Activated T-cell treated with anti-CD3 and anti-CD28 coated beads for 48 hours (primary cell): ENCODE measurements at places on chromosomes 11 and 22.

DNA sequence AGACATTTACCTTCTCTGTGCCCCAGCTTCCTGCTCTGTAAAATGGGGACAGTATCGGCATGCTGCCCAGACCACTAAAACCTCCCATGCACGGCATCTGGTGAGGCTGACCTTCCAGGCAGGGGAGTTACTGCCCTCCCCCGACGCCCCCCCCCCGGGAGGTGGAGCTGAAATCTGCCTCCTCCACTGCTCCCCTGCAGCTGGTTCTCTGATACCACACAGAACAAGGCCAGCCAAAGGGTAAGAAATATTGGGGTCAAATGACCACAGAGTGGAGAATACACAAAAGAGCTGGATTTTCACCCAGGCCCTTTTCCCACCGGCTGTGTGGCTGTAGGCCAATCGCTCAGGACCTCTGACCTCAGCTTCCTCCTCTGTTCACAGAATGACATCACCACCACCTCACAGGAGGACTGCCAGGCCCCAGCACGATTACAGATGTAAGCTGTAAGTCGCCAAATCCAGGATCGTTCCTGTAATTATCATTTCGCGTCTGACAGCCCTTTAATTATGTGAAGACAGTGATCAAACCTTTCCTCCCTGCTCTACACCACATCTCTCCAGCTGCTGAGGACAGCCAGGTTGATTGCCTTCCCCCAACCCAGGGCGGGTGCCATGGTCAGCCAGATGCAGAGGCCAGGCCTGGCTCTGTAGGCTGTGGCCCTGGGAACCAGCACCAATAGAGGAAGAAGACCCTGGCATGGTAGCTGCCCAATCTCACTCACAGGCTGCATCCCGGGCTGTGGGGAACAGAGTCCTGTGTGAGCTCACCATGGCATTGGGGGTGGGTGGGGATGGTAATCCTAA, 35.7 kb upstream of the KLHL35 start:
- DNase-seq, result no peak

DNA sequence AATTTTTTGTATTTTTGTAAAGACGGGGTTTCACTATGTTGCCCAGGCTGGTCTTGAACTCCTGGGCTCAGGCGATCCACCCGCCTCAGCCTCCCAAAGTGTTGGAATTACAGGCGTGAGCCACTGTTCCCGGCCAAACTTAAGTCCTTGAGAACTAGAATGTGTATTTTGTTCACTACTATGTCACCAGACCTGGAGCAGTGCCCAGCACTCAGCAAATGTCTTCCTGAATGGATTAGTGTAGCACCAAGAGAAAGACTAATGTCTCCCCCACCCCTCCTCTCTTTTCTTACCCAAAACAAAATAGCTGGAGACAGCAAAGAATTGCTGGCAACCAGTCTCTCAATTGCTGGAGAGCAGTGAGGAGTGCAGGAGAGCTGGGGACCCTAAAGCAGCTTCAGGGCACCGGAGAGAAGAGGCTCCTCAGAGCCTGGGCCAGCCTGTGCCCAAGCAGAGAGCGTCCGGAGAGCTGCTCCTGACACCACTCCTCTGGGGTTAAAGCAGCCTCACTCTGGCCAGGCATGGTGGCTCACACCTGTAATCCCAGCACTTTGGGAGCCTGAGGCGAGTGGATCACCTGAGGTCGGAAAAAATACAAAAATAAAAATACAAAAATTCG, 14.9 kb downstream of the SLC25A18 start:
- DNase-seq, result no peak

DNA sequence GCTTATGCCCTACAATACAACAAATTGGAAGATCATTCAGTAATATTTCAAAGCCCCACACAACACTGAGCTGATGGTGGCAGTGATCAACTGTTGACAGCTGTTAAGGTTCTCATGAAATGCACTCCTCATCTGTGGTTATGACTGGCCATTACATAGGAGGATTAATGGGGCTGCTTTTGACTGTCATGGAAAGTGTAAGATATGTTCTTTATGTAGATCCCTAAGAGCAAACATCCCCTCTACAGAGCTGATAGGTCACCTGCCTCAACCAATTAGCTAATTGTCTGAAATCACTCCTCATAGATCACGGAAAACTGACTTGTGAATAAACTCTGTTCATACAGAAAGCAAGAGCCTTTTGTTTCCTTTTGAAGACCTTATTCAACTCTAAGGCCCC, 78.1 kb downstream of the GAB2 start:
- no peak for DNase-seq

- no peak for DNase-seq
These were observed 33.0 kb upstream of the PITPNB start for GRCh38 chr22:27952091-27952490.

GRCh38 chr11:1084561-1085439, 10.1 kb downstream of the MUC2 start:
- DNase-seq, result no peak

- no peak for DNase-seq
These were observed 20.7 kb downstream of the PIK3C2A start for GRCh38 chr11:17186932-17187692.

DNA sequence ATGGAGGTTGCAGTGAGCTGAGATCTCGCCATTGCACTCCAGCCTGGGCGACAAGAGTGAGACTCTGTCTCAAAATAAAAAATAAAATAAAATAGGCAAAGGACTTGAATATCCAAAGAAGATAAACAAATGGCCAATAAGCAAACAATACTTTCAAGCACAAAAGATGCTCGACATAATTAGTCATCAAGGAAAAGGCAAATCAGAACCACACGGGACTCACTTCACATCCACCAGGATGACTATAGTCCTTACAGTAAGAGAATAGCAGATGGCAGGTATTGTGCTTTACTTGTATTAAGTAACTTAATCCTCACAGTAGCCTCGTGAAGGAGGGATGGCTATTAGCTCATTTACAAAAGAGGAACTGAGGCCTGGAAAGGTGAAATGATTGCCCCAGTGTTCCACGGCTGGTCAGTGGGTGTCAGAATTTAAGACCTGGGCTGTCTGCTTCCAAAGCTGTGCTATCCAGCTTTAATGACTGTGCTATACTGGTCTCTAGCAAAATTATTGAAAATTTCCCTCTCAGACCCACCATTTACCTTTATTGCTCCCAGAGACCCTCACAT, 40.2 kb upstream of the RBFOX2 start:
- no peak for DNase-seq

DNA sequence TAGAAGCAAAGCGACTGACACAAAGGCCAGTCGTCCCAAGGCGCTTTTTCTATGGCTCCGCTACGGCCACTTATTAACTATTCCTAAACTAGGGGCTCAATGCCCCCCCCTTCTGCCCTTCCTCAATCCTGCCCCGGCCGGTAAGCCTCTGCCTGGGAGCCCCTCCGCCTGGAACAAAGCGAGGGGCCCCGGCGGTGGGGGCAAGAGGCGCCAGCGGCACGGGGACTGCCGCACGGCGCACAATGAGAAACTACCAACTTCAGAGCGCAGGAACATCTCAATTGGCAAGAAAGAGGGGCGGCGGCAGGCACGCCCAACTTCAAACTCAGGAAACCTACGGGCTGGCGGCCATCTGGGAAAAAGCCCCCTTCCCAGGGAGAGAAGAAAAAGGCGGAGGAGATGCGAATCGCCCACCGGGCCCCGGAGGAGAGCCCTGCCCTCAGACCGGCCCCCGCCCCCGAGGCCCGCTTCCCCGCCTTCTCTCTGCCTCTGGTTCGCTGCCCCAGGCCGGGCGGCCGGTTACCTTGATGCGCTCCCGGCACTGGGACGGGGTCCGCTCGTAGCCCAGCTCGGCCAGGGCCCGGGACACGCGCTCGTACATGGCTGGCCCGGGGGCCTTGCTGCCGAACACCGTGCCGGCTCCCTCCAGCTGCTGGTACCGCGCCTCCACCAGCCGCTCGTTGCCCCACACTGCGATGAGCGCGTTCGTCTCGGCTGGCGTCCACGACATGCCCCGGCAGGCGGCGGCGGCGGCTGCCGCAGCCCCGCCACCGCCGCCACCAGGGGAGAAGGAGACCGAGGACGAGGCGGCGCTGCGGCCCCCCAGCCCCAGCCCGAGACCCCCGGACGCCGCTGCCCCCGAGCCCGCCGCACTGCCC, 619 bp downstream of the MSANTD2 start:
- DNase-seq, result peak; percentile 35

DNA sequence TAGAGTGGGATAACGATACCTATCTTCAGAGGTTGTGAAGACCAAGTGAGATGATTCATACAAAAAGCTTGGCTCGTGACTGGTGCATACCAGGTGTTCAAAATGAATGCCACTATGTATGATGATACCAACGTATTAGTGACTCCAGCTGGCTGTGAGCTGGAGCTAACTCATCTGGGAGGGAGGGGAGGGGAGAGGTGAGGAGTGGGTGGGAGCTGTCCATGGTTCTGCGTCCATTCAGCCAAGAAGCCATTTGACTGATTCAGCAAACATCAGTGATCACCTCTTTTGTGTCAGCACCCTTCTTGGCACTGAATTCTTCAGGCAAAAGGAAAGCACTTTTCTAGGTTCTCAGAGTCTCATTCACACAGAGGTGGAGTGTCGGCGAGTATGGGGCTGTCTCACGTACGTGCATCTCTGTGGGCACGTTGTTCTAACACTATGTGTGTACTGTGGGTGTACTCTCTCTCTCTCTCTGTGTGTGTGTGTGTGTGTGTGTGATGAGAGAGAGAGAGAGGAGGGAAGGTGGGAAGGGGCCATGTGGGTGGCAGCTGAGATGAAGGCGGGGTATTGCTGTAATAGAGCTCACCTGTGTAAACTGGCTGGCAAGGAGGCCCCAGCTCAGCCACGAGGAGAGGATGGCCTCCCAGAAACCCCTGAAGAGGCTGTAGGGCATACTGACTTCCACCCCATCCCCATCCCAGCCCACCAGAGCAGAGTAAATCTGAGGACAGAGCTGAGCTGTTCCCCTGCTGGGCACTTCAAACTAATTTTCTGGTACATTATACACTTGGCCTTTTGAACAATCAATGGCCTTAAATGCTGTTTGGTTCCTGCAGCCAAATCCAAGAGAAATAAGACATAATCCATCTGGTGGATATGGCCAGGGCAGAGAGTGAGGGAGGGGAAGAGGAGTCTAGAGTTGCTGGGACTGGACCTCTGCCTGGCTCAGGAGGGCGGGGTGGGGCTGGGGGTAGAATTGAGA, 96.1 kb upstream of the THY1 start:
- peak; percentile 7 for DNase-seq

- DNase-seq, result no peak
These were observed 31.2 kb downstream of the POU2AF3 start for GRCh38 chr11:111329306-111330204.

- no peak for DNase-seq
These were observed 33.7 kb downstream of the USP28 start for GRCh38 chr11:113841691-113842090.

DNA sequence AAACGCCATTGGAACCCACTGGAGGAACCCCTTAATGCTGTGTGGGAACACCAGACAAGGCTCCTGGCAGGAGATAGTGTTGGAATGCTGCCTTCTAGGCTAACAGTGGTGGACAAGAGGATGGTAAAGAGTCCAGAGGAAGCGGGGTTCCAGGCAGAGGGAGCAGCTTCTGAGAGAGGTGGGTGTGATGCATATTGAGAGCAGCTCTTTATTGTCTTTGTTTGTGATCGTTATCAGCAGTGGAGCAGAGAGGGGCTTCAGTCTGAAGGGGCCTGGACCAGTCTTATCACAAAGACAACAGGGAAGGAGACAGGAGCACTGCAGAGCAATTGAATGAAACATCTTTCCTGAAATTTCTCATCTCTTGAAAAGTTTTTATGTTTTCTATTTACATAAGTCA, 106.8 kb upstream of the PLET1 start:
- no peak for DNase-seq

GRCh38 chr11:93902921-93903320, 52.5 kb upstream of the VSTM5 start:
- DNase-seq, result no peak
